Dermis blood vessel endothelial cell (primary cell): ENCODE measurements at places on chromosomes 4 and X. TPM values are rescaled to one million over a fixed set of nuclear protein-coding genes. Genes with fewer than 3 reads are reported as not detected.

PNCK gene
- not detected in 2 replicates for total RNA-seq

ADRA2C gene
- 0.17 TPM in 1 of 2 replicates, not detected in the other for total RNA-seq

MAGEA3 gene
- total RNA-seq, result not detected in 2 replicates

FUNDC1 gene
- 9.9 and 10.2 TPM in 2 replicates for total RNA-seq

CETN2 gene
- 23.3 and 25.2 TPM in 2 replicates for total RNA-seq

GYG2 gene
- total RNA-seq, result 0.23 and 0.68 TPM in 2 replicates

PCYT1B gene
- total RNA-seq, result under 0.01 and 0.19 TPM in 2 replicates

IGSF1 gene
- 0.93 TPM in 1 of 2 replicates, not detected in the other for total RNA-seq

GPM6B gene
- 0.14 and 0.17 TPM in 2 replicates for total RNA-seq

- no peak for DNase-seq
Measured at GRCh38 chr4:79334783-79335182, 8.9 kb upstream of the NAA11 start.

- DNase-seq, result no peak
Measured at GRCh38 chrX:50198348-50198747, 2.5 kb downstream of the AKAP4 start.

- peak; percentile 61 for DNase-seq
Measured at GRCh38 chr4:69760455-69760854, at the start of gene SULT1B1. Gene SULT1B1 (minus strand): TSS chr4:69760620. CDS start chr4:69755217, 5,403 bp downstream.

DNA sequence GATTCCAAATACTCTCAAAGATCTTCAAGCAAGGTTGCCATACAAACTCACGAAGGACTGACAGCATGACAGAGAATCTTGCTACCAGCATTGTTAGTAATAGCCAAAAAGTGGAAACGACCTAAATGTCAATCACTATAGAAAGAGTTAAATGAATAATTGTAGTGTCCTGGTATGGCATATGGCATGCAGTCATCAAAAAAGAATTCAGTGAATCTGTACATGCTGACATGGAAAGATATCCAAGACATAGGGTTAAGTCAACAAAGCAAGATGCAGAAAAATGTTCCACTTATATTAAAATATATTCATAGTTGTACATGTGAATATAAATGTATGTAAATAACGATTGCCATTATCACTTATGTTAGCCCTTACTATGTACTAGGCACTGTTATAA is 37.6 kb downstream of the SRPX2 start:
- no peak for DNase-seq

DNA sequence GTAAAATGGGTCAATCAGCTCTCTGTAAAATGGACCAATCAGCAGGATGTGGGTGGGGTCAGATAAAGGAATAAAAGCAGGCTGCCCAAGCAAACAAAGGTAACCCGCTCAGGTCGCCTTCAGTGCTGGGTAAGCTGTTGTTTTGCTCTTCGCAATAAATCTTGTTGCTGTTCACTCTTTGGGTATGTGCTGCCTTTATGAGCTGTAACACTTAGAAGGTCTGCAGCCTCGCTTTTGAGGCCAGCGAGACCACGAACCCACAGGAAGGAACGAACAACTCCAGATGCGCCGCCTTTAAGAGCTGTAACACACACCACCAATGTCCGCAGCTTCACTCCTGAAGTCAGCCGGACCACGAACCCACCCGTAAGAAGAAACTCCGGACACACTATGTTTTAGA is 11.5 kb upstream of the CAMK2D start:
- no peak for DNase-seq

DNA sequence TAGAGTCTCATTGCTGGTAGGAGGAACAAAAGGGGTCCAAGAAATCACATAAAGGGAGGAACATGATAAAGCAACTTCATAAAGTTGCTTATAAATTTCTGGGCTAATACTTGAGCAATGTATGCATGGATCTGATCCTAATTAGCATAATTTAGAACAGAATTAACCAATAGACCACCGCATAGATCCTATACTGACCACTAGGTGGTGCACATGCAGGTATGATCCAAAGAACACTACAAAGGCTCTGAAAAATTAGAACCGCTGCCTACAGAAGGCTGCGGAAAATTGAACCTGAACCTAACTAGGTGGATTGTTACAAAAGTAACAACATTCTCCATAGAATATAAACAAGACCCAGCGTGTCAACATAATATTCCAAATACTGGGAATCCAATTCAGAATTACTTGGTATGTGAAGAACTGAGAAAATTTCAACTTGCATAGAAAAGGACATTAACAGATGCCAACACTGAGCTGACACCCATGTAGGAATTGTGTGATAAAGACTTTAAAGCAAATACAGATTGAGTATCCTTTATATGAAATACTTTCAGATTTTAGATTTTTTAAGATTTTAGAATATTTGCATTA is 23.3 kb downstream of the BRCC3 start:
- DNase-seq, result peak; percentile 53

DNA sequence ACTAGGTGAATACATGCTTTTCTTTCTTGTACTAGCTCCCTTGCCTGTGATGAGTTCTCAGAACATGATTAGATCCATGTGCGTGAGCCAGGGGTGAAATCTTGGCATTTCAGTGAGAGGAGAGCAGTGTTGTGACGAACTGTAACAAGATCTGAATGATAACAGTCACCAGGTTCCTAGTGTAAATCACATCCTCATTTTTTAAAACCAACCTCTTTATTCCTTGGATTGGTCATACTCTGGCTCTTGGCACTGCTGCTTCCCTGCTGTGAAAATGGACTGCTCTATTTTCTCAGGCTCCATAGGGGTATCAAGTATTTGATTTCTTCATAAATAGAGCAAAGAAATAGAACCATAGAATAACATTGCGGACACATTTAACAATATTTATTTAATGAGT is 206.3 kb downstream of the SLC4A4 start:
- no peak for DNase-seq

GRCh38 chrX:72060196-72060920 is 71.4 kb downstream of the RTL5 start:
- peak; percentile 78 for DNase-seq

- DNase-seq, result peak; percentile 75
Measured at GRCh38 chrX:2401590-2402360, 99.0 kb downstream of the DHRSX start.

GRCh38 chr4:150173982-150174398 is 95.7 kb downstream of the DCLK2 start:
- DNase-seq, result peak; percentile 94

GRCh38 chrX:107829878-107830277 is 4.2 kb downstream of the MID2 start:
- no peak for DNase-seq

DNA sequence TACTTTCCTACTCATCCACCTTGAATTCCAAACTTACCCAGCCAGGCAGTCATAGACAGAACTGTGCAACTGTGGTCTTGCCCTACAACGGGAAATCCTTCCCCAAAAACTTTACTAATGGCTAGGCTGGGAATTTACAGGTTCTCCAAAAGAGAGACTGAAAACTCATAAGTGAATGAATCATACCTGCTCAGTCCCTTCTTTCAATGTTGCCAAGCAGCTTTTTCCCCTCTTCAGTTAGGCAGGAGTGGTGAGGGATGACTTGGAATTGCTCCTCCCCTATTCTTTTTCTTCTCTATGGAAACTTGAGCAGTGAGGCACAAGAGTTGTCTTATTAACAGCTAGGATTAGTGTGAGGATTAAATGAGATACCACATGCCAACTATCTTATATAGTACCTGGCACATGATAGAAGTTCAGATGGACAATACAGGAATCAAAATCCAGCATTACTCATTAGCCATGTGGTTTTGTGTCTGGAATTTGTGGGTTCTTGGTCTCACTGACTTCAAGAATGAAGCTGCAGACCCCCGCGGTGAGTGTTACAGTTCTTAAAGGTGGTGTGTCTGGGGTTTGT is 105.9 kb downstream of the TEX13A start:
- no peak for DNase-seq

DNA sequence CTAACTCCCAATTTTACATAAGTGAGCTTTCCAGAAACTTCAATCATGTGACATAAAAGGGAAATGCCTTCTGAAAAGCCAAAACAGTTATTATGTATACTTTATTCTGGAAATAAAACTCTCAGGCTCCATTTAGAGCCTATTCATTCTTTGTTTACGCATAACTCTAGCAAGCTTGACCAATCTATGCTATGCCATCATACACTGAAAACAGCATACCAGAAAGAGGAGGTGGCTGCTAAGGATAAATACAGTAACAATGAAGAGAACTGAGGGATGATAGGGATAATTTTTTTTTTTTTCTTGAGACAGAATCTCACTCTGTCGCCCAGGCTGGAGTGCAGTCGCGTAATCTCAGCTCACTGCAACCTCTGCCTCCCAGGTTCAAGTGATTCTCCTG is 24.4 kb downstream of the CDKL2 start:
- DNase-seq, result no peak

DNA sequence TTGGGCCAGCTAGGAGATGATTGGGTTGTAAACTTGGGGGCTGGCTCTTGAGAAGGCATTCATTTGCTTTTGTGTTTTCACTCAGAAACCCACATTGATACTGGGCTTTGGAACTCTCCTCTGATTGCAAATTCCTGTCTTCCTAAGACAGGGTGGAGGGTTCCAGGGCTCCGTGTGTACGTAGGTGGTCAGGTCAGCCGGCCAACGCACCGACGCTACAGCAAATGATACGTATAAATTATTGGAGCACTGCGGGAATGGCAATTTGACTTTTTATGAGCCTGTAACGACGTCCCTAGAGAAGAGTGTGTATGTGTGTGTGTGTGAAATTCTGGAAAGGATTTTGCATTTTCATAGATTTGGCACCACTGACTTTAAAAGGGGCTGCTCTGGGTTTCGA is 236.9 kb downstream of the SHOX start:
- no peak for DNase-seq

GRCh38 chr4:36386691-36387090 is 105.3 kb downstream of the DTHD1 start:
- DNase-seq, result no peak

DNA sequence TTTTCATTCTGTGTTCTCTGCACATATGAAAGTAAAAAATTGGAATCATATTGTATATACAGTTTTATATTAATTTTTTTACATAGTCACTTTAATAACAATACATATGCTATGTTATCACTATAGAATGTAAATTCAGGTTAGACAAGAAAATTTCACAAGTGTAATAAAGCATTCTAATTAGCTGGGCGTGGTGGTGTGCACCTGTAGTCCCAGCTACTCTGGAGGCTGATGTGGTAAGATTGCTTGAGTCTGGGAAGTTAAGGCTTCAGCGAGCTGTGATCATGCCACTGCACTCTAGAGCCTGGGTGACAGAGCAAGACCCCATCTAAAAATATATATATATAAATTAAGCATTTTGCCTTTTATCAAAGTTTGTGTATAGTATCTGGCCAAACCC is 95.7 kb downstream of the ANXA3 start:
- no peak for DNase-seq

- no peak for DNase-seq
Measured at GRCh38 chr4:9929111-9929510, 92.2 kb downstream of the SLC2A9 start.

- DNase-seq, result peak; percentile 40
Measured at GRCh38 chr4:53019485-53020382, 157.6 kb downstream of the RASL11B start.

DNA sequence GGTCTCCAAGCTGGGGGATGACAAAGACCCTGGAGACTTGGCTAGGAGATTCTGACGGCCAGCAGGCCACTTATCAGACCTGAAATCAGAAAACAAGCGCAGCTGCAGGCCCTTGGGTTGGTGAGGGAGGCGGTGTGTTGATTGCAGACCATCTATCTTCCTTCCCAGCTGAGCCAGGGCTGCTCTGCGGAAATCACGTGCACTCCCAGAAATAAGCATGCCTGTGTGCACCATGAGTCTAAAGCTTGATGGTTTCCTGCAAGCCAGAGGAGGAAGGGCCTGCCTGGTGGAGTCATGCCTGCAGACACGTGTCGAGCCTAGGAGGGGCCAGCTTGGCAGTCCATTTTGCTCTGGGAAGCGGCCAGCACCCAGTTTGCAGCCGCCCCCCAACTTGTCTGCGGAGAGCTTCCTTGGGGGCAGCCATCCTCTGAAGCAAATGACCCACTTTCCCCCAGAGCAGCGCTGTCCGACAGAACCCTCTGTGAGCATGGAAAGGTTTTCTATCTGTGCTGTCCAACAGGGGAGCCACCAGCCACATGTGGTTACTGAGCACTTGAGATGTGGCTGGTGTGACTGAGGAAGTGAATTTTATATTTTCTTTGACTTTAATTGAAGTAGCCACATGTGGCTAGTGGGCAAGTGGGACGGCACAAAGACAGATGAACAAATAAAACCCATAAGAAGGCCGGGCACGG is 175.7 kb upstream of the BCOR start:
- DNase-seq, result peak; percentile 92

GRCh38 chrX:70478526-70479245 is 34.1 kb downstream of the DLG3 start:
- no peak for DNase-seq

GRCh38 chr4:94459462-94460161 is 7.9 kb downstream of the PDLIM5 start:
- no peak for DNase-seq

GRCh38 chr4:185836241-185837084 is 24.5 kb upstream of the SORBS2 start:
- DNase-seq, result no peak

DNA sequence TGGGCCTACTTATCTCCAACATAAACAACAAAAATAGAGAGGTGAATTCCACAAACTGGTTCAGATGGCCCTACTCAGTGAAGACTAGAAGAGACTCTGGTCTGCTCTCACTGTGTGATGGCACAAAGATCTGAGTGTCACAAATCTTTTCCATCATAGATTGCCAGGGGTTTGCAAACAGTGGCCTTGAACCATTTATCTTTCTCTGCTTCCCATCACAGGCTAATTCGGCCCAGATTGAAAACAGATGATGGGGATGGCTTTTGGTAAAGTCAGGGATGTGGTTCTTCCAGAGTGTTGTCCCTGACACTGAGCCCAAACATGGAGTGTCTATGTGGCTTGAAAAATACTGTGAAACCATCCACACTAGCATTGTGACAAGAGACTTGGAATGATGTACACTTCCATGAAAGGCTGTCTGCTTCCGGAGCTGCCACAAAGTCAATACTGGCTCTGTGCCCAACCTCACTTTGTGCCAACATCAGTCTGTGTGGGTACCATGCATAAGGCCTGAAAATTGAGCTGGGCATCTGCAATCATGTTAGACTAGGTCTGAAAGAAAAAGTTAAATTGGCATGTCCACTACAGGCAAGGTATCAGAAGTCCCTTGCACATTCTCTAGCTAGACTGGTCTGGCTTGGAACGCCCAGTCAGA is 25.2 kb upstream of the PLAC1 start:
- no peak for DNase-seq

GRCh38 chr4:185541251-185541727 is 6.0 kb upstream of the PDLIM3 start:
- DNase-seq, result peak; percentile 89

DNA sequence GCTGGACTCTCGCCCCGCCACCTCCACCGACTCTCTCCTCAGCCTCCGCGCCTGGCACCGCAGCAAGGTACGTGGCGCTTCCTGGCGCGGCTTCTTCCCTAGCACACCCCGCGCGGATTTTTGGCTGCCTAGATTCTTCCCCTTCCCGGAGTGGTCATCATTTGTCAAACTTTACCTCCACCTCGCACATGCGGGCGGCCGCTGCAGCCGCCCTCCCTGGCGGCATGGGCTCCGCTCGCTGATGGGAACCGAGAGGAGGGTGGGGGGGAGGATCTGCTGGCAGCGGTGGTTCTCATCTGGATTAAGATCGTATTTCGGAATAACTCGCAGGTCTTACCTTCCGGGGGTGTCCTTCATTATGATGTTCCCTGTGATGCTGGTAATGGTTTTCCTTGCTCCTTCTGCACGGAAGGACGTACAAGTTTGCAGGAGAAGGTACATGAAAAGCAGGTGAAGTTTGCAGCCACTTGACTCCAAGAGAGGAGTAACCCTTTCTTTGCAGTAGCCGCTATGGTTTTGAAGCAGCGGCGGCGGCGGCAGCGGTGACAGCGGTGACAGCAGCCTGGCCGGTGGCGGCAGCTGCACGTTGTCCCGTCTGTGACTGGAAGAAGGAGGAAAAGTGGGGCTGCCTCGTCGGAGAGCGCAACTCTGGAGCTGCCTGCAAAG is 2183.9 kb upstream of the TENM3 start:
- DNase-seq, result peak; percentile 1
